ENCODE measurements at places on chromosomes 5 and 9.

DNA sequence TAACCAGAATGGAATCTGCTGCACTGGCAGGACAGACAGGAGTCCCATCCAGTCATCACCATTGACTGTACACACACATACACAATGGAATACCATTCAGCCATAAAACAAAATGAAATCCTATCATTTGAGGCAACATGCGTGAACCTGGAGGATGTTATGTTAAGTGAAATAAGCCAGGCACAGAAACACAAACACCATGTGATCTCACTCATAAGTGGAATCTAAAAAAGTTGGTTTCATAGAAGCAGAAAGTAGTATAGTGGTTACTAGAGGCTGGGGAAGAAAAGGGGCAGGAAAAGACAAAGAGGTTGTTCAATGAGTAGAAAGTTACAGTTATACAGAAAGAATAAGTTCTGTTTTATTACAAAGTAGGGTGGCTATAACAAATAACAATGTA is 884.0 kb upstream of the ACO1 start:
- peaks cover 4% of the 10 kb centered on the region for H3K4me1 ChIP-seq
- H3K27me3 ChIP-seq = no peaks in the 10 kb centered on the region
- H3K4me3 ChIP-seq = no peak overlapping the region
- H3K27ac ChIP-seq = no peak overlapping the region

DNA sequence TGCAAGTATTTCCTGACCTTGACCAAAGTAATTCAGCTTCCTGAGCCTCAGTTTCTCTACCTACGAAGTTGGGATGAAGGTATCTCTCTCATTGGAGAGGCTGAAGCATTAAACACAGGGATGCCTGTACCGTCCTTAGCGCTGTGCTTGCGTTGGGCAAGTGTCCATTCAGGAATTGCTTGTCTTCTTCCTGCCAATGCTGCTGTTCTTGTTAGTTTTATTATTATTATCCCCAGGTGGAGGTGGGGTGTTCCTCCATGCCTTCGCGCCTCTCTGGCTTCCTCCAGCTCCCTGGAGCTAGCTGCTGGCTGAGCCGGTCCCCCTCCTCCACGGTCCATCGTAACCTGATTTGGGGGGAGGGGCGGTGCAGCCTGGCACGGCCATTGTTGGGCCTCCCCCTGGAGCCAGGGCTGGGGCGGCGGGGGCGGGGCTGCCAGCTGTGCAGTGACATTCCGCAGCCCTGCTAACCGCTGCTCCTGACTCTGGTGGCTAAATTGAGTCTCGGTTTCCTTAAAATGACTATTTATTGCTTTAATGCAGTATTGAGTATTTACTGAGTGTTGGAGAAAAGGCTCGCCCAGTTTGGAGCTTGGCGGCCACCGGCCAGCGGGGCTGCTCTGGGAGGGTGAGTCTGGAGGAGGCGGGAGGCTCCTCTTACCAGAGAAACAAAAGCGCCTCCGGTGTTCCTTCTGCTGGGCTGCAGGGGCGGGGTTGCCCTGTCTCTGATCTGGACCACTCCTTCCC is 51.3 kb downstream of the LMX1B start:
- no peaks in the 10 kb centered on the region for H3K36me3 ChIP-seq
- H3K27ac ChIP-seq = no peak overlapping the region
- H3K27me3 ChIP-seq = peaks cover 22% of the 10 kb centered on the region
- no peak for DNase-seq
- H3K4me1 ChIP-seq = no peaks in the 10 kb centered on the region

GRCh38 chr9:137445275-137445807 is 4.2 kb upstream of the ENTPD8 start:
- H3K4me1 ChIP-seq = peaks cover 13% of the 10 kb centered on the region
- H3K27ac ChIP-seq = no peak overlapping the region
- H3K36me3 ChIP-seq = peaks cover 22% of the 10 kb centered on the region
- DNase-seq = peak; percentile 80

GRCh38 chr5:169213479-169213878 is 87.5 kb downstream of the SLIT3 start:
- DNase-seq = no peak
- H3K36me3 ChIP-seq = no peaks in the 10 kb centered on the region
- no peaks in the 10 kb centered on the region for H3K27me3 ChIP-seq
- H3K27ac ChIP-seq = no peak overlapping the region
- no peaks in the 10 kb centered on the region for H3K4me1 ChIP-seq

DNA sequence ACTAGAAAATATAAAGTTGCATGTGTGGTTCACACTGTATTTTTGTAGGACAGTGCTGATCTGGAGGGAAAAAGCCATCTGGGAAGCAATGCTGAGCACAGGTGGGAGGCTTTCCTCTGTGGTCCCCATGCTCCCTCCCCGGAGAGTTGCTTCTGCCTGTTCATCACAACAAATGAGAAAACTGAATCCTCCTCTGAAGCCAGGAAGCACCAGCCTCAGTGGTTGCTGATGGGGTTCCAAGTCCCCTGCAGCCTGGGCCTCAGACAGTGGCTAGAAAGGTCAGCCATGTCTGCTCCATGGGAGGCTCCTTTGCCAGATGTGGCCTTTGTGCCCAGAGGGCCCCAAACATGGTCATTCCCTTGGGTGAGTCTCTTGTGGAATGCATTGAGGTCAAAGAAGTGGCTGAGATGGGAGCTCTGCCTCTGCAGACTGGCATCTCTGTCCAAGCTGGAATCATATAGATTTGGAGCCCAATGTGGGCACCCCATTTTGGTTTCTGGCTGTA is 77.6 kb downstream of the C5orf15 start:
- H3K4me3 ChIP-seq = no peak overlapping the region
- peaks cover 7% of the 10 kb centered on the region for H3K4me1 ChIP-seq
- peaks cover 3% of the 10 kb centered on the region for H3K27me3 ChIP-seq
- no peak overlapping the region for H3K27ac ChIP-seq
- H3K36me3 ChIP-seq = no peaks in the 10 kb centered on the region

- H3K36me3 ChIP-seq = peaks cover 57% of the 10 kb centered on the region
- DNase-seq = no peak
- peaks cover 17% of the 10 kb centered on the region for H3K4me1 ChIP-seq
- no peak overlapping the region for H3K27ac ChIP-seq
- no peaks in the 10 kb centered on the region for H3K27me3 ChIP-seq
Observed at GRCh38 chr5:37054391-37054790, 177.8 kb downstream of the NIPBL start.

DNA sequence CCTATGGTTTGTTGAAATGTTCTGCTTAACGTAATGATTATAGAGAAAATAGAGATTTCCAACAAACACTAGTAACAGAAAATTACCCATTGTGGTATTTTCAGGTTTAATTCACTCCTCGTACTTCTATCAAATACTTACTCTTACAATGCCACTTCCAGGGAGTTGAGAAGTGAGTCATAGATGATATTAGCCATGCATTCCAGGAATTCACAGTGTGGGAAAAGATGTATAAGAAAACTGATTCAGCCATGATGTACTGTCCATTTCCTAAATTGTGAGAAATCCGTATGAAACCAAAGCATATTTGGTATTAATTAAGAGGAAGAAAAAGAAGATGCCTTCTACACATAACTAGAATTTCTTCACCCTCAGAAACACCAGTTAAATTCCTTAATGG is 1854.6 kb upstream of the WWC1 start:
- no peak overlapping the region for H3K4me3 ChIP-seq
- no peaks in the 10 kb centered on the region for H3K36me3 ChIP-seq
- H3K4me1 ChIP-seq = no peaks in the 10 kb centered on the region
- no peak for DNase-seq

DNA sequence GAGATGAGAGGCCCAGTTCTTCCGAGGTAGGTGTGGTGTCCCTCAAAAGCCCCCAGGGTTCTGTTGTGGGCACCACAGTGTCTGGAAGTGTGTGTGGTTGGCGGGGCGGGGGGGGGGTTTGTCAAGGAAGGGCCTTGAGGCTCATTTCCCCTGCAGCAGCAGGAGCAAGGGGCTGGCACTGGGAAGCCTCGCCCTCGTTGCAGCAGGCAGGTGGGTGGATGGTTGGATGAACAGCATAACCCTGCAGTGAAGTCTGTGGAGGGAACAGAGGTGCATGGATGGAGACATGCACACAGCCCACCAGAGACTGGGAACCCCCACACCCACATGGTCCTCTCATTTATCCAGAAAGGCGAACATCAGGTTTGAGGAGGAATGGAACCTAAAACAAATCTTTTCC is 2.0 kb upstream of the SPATA31E1 start:
- H3K27ac ChIP-seq = no peak overlapping the region
- H3K27me3 ChIP-seq = no peaks in the 10 kb centered on the region
- no peak overlapping the region for H3K4me3 ChIP-seq
- peaks cover 3% of the 10 kb centered on the region for H3K4me1 ChIP-seq

DNA sequence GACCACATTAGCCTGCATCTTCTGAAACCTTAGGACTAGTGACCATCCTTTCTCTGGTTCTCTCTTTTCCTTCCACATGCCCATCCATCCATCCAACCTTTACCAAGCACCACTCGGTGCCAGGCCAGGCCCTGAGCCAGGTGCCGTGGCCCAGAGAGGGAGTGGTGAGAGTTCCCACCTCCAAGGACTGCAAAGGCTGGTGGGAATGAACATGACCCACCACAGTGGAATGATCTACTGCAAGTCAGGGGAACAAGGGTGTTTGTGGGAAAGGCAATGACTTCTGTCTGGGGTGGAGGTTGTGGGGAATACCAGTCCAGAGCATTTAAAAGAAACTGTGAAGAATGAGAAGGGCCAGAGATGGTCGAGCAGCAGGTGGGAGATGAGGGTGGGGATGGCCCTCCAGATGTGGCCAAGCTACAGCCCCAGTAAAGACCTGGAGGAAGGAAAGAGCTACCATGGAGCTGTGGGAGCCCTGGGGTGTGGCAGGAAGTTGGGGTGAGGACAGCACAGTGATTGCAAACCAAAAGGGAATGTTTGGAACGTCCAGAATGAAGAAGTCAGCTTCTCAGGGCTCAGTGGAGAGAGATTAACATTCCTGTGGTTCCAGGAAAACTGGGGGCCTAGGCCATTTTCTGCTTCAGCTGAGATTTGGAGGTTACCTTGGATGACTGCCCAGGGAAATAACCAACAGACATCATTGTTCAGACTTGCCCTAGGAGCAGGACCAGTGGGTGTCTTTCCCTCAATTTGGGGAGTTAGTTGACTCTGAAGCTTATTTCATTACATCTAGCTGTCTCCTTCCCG is 30.7 kb upstream of the CORO2A start:
- no peak for DNase-seq
- H3K27me3 ChIP-seq = no peaks in the 10 kb centered on the region
- H3K27ac ChIP-seq = no peak overlapping the region
- H3K36me3 ChIP-seq = no peaks in the 10 kb centered on the region
- H3K4me3 ChIP-seq = no peak overlapping the region
- no peaks in the 10 kb centered on the region for H3K4me1 ChIP-seq

DNA sequence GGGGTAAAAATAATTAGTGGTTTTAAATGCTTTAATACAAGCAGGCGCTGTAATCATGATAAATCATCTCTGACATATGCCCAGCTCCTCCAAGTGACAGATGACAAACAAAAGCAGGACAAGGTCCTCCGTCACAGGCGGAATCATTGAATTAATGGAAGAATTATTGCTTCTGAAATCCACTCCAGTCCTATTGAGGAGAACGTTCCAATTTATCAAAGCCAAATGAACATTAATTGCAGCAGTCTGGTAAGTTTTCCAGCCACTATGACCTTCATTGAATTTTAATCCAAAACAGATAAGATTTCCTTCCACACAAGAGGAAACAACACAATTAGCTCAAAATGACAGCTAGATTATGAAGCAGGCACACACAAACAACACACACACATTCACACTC is 136.8 kb downstream of the ASTN2 start:
- no peak overlapping the region for H3K4me3 ChIP-seq
- no peak for DNase-seq
- no peak overlapping the region for H3K27ac ChIP-seq
- no peaks in the 10 kb centered on the region for H3K27me3 ChIP-seq
- no peaks in the 10 kb centered on the region for H3K36me3 ChIP-seq

DNA sequence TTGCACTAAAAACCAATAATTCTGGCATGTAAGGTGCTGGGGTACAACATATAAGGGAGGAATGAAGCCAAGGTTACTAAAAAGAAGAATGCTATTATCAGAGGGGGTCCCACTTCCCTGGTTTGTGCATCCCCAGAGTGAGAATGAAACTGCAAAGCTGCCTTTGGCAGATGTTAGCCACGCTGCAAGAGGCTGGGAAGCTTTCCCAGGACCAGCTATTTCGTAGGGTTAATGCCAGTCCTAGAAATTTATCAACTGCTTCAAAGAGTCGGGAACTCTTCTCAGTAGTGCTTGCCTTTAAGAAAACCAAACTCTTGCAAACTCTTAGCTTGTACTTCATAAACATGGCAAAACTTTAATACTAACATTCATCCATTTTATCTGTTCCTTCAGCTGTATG is 87.5 kb upstream of the NR5A1 start:
- no peaks in the 10 kb centered on the region for H3K36me3 ChIP-seq
- H3K4me3 ChIP-seq = no peak overlapping the region
- no peak for DNase-seq
- no peaks in the 10 kb centered on the region for H3K4me1 ChIP-seq
- peaks cover 39% of the 10 kb centered on the region for H3K27me3 ChIP-seq

DNA sequence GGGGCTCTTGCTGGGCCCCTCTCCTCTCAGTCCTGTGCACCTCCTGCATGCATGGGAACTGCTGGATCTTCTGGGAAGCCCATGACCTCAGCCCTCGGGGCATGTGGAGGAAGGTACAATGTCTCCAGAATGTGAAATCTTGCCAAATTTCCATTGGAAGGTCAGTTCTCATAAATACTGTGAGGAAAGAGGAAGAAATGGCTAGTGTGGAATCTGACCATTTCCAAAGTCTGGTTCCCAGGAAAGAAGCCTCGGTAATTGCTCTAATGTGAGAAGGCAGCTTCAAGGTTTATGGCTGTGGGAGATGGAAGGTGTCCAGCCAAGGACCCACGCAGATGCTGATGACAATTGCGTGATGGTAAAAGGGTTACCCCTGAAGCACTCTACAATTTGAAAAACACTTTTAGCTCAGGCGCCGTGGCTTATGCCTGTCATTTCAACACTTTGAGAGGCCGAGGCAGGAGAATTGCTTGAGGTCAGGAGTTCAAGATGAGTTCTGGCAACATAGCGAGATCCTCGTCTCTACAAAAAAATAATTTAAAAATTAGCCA is 8.1 kb upstream of the IL17B start:
- H3K4me1 ChIP-seq = no peaks in the 10 kb centered on the region
- no peak overlapping the region for H3K4me3 ChIP-seq
- DNase-seq = no peak
- H3K27ac ChIP-seq = no peak overlapping the region
- no peaks in the 10 kb centered on the region for H3K36me3 ChIP-seq

GRCh38 chr9:129889941-129890717 is 54.9 kb downstream of the USP20 start:
- H3K4me3 ChIP-seq = peak overlapping the region; percentile 82
- DNase-seq = peak; percentile 80
- peaks cover 90% of the 10 kb centered on the region for H3K36me3 ChIP-seq
- peak overlapping the region; percentile 99 for H3K27ac ChIP-seq

DNA sequence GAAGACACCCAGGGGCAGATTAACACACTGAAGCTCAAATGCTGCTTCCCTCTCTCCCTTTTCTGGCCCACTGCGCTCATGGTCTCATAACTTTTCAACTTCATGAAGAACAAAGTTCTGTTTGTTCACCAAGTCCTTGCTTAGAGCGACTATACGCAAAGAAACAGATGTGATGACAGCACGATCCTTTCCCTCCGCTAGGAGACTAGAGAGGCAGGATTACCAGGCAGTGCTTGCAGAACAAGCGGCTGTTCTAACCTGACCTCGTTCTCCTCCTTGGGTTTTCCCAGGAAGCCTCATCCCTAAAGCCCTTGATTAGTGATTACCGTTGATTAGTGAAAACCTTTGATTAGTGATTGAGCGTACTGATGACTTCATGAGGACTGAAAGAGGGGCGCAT is 649.9 kb downstream of the IRX1 start:
- H3K4me3 ChIP-seq = no peak overlapping the region
- no peaks in the 10 kb centered on the region for H3K36me3 ChIP-seq
- no peak for DNase-seq
- H3K27ac ChIP-seq = no peak overlapping the region

GRCh38 chr9:121344184-121344583 is 25.9 kb downstream of the STOM start:
- H3K36me3 ChIP-seq = peaks cover 17% of the 10 kb centered on the region
- no peak for DNase-seq
- H3K27ac ChIP-seq = no peak overlapping the region
- H3K4me3 ChIP-seq = no peak overlapping the region
- H3K4me1 ChIP-seq = peaks cover 2% of the 10 kb centered on the region

All from activated T-helper 2 cell treated with anti-CD3 and anti-CD28 coated beads, Interferon-gamma antibody, Interleukin-2, Interleukin-4, amounts not matched to agents 10 μg/mL and 5 μg/mL and 100 μg/mL, durations not matched to agents 14 hours and 24 hours and 36 hours (primary cell).